CD4-positive, alpha-beta memory T cell (primary cell): ENCODE measurements at places on chromosomes 6 and 20. TPM values are rescaled to one million over a fixed set of nuclear protein-coding genes. Genes with fewer than 3 reads are reported as not detected.

HLA-DOA gene
- 1.4 TPM for total RNA-seq

MICA gene
- total RNA-seq: 18.5 TPM

MYLK2 gene
- total RNA-seq: not detected

- no peaks in the 10 kb centered on the region for H3K36me3 ChIP-seq
- DNase-seq: no peak
- no peak overlapping the region for H3K27ac ChIP-seq
- no peaks in the 10 kb centered on the region for H3K4me1 ChIP-seq
These were observed 81.7 kb downstream of the CDH22 start for GRCh38 chr20:46226602-46227001.

DNA sequence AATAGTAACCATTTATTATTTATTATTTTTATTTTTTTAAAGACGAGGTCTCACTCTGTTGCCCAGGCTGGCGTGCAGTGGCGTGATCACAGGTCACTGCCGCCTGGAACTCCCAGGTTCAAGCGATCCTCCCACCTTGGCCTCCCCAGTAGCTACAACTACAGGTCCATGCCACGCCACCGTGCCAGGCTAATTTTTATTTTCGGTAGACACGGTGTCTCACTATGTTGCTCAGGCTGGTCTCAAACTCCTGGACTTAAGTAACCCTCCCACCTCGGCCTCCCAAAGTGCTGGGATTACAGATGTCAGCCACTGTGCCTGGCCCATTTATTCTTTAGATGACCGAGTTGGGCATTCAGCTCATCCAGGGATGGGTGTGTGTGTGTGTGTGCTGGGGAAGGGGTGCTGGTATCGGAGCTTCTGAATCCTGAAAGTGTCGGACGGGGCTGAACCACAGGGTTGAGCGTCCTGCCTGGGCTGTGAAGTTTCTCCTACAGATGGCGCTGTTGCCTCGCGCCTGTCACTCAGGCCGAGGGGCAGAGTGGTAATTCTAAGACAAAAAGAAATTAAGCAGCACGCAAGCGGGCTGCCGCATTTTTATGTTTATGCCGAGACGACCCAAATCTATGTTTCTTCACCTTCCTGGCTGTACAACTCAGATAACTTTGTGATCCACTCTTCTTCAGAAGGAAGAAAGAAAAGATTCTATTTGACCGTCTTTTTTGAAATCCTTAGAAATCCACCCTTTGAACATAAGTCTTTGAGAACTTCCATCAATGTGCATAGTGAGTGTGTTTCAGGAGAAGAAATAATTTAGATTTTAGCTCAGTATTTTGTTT is 252.8 kb downstream of the CDH26 start:
- no peaks in the 10 kb centered on the region for H3K36me3 ChIP-seq
- no peaks in the 10 kb centered on the region for H3K27me3 ChIP-seq
- H3K4me1 ChIP-seq: no peaks in the 10 kb centered on the region
- DNase-seq: no peak

- no peak overlapping the region for H3K4me3 ChIP-seq
- H3K27ac ChIP-seq: peak overlapping the region; percentile 6
- H3K27me3 ChIP-seq: no peaks in the 10 kb centered on the region
These were observed 41.0 kb downstream of the COX4I2 start for GRCh38 chr20:31678389-31679356.
